ENCODE measurements at places on chromosomes 13 and 19. TPM values are rescaled to one million over a fixed set of nuclear protein-coding genes. Genes with fewer than 3 reads are reported as not detected.

- DNase-seq, result no peak
Observed at GRCh38 chr19:39814595-39814994, 19.4 kb downstream of the DYRK1B start.

GRCh38 chr13:51246025-51246417 is 23.8 kb downstream of the FAM124A start:
- DNase-seq, result no peak

SLC25A41 gene
- 1.8 TPM for polyA plus RNA-seq

DNA sequence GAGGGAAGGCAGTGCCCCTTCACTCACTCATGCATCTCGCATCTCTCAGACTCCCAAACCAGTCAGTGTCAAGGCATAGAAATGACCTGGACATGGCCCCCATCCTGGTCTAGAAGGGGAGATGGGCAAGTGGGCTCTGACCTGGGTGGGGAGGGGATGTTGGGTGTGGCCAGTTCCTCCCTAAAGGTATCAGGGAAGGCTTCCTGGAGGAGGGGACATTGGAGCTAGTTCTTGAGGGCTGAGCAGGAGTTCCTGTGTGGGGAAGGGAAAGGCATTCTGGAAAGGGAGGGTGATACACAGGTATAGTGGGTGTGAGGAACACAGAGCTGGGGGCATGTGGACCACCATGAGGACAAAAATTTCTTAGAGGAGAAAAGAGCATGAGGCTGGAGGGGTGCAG is 4.0 kb downstream of the IL4I1 start:
- DNase-seq, result no peak

RFPL4A gene
- polyA plus RNA-seq, result not detected

DNA sequence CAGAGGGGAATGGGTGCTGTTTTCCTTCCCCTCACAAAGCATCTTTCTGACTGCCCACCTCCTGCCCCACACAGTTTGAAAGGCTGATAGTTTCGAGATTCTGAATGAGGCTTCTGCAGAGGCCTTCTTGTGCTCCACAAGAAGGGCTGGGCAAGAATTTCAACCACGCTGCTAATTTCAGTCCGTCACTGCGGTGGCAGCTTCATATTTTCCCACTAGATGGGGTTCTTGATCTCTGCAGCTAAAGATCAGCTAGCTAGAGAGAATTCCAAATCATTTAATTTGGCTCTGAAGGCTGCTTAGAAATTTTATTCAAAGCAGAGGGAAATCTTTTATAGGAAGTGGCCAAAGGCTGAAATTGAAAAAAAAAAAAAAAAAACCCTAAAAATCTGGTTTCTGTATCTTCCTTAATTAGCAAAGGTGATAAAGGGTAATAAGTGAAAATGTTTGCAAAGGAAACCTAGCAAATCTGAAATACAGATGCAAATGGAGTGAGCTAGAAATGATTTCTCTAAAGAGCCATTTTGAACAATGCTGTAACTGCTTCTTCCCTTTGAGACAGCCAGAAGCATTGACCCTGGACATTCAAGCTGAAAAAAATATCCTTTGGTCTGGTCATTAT is 38.0 kb upstream of the C13orf42 start:
- no peak for DNase-seq

DNA sequence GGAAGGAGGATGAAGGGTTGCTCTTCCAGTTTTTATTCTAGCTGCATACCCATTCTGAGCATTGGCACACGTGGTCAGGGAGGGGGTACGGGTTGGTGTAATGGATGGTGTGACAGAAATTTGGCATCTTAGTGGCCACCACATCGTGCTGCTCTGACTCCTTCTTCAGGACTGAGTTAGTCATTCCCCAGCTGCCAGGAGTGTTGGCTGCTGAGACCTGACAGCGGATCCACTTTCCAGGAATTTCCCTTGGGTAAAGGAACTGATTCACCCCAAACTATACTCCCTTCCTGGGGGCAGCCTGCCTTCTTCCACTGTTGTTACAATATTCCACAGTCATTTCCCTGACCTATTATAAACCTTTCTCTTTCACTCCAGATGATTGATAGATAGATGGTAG is 595.5 kb upstream of the KLHL1 start:
- DNase-seq, result no peak

DNA sequence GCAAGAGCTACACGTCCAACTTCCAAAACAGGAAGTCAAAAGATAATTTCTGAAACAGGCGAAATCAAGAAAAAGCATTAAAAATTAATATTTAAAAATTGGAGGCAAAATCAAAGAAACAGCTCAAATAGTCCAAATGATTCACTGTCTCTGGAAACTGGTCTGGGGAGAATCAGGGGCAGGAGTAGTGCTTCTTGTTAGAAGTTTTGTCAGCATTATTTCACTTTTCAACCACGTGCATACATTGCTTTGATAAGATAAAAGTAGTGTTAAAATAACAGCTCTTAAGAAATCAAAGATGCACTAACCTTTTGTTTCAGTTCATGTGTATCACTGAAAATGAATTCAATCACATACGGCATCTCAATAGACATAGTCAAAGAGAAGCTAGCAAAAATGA is 53.8 kb downstream of the PARP4 start:
- DNase-seq, result no peak

All from aorta (tissue), 5 donors.